ENCODE measurements at places on chromosomes 3 and 15.

DNA sequence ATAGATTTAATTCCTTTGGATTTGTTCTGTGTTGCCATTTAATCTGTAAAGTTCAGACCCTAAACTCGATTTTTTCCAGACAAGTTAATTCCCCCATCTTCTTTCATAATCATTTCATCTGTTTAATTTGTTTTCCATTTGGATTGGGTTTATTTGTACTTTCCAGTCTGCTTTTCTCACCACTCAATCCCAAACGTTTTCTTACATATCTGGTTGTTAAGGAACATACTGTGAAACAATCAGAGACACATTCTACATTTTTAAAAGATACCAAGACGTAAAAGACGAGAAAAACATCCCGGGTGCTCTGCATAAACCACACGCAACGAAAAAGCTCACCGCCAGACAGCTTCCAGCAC is 13.0 kb upstream of the ONECUT1 start:
- DNase-seq = no peak

- no peak for DNase-seq
Observed at GRCh38 chr3:195084746-195085145, 186.2 kb downstream of the XXYLT1 start.

GRCh38 chr15:95656595-95656994 is 673.9 kb upstream of the NR2F2 start:
- DNase-seq = no peak

DNA sequence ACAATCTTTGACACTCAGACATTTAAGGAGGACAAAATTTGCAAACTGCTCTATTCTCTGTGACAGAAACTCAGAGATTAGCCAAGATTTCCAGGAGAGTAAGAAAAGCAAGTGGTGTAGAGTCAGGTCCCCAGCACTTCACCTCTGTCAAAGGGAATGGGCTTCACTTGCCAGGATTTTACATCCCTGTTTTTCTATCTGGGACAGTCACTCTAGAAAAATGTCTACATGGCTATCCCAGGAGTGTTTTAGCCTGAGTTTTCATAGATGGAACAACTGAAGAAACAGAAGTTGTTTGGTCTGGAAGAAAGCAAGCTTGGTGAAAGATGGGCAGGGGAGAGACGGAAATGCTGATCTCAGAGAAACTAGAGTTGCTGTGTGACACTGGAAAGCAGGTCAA is 3.0 kb downstream of the FAM219B start:
- DNase-seq = no peak

GRCh38 chr15:40439461-40439959 is 1.2 kb upstream of the BAHD1 start:
- peak; percentile 10 for DNase-seq

- DNase-seq = no peak
Observed at GRCh38 chr3:15576475-15576874, 24.9 kb downstream of the HACL1 start.

- DNase-seq = no peak
Observed at GRCh38 chr15:73582851-73583379, 50.3 kb downstream of the NPTN start.

GRCh38 chr3:59273976-59274375 is 224.2 kb upstream of the CFAP20DC start:
- DNase-seq = no peak

- DNase-seq = peak; percentile 64
Observed at GRCh38 chr15:98888820-98889479, 118.6 kb downstream of the PGPEP1L start.

GRCh38 chr15:42368096-42368495 is 8.8 kb downstream of the CAPN3 start:
- no peak for DNase-seq

DNA sequence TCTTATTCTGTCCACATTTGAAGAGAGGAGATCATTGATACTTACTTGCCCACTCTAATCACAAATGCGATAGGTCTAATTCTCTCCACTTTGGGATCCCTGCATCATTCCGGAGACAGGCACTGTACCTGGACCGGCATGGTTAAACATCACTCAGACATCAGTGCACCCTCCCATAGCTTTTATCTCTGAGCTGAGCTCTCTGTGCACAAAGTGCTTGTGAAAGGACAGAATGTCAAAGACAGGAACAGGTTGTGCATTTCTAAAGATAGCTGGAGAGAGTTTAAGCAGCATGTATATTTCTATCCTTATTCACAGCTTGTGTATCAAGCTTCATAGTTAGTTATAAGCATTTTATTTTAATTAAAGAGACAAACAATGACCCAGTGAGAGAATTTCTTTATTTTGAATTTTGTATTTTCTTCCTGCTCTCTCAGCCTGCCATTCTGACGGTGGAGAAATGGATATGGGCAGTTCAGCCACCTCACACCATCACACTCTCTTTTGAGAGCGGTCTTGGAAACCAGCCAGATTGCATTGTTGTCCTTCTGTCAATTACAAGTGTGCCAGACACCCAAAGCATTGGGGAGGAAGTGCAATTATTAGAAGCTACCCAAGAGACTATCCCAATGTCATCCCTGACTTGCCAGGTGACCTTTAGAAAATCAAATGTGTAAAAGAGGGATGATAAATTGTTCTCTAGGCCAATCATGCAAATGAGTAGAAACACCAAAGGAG is 65.2 kb upstream of the CHL1 start:
- no peak for DNase-seq

GRCh38 chr15:56342653-56343052 is 22.6 kb upstream of the TEX9 start:
- DNase-seq = no peak

GRCh38 chr15:56871867-56872266 is 46.6 kb upstream of the TCF12 start:
- no peak for DNase-seq

GRCh38 chr3:53238051-53238850 is 17.6 kb downstream of the TKT start:
- DNase-seq = peak; percentile 97

GRCh38 chr15:41256577-41257038 is 25.5 kb downstream of the CHP1 start:
- no peak for DNase-seq

GRCh38 chr3:81086348-81086747 is 675.1 kb downstream of the GBE1 start:
- DNase-seq = no peak

- DNase-seq = no peak
Observed at GRCh38 chr15:90095521-90095959, 6.7 kb downstream of the IDH2 start.

- DNase-seq = no peak
Observed at GRCh38 chr3:126750756-126751121, 46.7 kb downstream of the CHCHD6 start.

GRCh38 chr3:51845129-51845528 is 16.3 kb upstream of the IQCF2 start:
- no peak for DNase-seq

DNA sequence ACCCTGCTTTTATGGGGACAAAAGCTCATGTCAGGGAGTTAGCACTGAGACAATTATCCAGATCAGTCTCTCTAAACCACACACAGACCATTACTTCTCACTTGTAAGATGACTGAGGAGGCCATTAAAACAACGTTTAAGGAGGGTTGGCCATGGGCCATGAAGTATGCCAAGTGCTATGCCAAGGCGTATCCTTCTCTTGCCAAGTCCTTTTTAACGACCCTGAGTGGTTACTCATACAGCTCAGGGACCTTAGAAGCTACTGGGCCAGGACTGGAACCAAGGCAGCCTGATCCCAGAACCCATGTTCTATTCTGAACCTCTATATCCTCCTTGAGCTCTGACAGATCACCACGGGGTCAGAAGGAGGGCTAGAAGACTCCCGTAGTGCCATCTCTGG is 50.0 kb downstream of the NMNAT3 start:
- DNase-seq = no peak

GRCh38 chr15:85692321-85692720 is 102.4 kb downstream of the KLHL25 start:
- no peak for DNase-seq

- DNase-seq = no peak
Observed at GRCh38 chr15:100601617-100602063, 344 bp downstream of the LINS1 start.

GRCh38 chr3:117230924-117231323 is 521.3 kb downstream of the TUSC7 start:
- no peak for DNase-seq

- DNase-seq = peak; percentile 27
Observed at GRCh38 chr3:182710557-182711157, 82.6 kb upstream of the ATP11B start.

DNA sequence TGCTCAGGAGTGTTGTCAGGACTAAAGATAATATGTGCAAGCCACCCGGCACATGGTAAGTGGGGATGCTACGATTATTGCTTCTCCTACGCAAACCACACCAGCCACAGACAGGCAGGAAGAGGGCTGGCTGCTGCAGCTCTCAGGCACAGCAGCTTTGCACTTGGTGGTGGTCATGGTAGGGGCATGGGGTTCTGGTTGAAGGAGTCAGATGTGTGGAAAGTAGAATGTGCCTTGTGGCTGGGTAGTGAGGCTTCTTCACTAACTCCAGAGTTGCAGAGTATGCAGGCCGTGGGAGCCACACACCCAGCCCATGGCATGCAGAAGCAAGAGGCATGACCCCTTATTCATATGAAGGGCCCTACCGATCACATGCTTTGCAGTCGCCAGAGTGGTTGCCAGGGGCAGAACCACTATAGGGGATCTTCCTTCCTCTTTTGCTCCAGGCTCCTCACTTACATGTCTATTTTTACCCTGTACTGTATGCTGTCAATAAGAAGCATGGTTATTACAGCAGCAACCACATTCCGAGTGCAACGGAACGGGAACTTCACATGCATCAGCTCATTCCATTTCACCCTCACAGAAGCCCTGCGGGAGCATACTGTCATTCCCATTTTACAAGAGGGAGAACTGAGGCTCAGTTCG is 59.2 kb upstream of the HERC1 start:
- no peak for DNase-seq

Data from A172 (cell line).